ENCODE measurements at places on chromosomes 6 and 20.

DNA sequence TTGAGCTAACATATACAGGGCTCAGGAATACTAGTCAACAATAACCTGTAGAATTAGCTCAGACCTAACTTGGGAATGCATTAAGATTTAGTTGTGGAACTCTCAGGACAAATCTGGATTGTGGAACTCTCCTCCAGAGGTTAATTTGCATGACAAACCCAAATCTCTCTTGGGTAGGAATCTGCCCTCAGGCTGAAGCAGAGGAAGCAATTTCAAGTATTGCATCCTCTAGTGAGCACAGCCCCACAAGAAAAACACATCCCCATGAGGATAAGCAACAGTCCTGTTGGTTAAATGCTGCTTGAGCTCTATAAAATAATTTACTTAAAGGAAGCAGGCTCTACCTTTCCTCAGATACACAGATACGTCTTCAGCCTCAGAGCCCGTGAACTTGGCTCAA lies 170.9 kb upstream of the STXBP5 start:
- DNase-seq, result no peak

DNA sequence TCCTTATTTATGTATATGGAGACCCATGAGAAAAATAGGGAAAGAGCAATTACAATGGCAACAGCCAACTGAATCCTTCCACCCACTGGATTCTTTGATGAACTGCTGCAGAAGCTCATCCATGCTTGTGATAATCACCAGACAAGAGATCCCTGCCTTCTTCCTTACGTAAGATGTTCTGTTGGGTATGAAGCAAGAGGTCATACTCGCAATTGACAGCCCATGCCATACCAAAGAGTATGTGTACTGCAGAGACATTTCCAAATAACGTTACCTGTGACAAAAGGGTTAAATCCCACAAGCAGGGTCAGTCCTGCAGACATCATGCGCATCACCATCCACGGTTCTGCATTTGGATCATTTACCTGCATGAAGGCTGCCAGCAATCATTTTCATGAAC lies 27.8 kb downstream of the ELOVL5 start:
- no peak for DNase-seq

DNA sequence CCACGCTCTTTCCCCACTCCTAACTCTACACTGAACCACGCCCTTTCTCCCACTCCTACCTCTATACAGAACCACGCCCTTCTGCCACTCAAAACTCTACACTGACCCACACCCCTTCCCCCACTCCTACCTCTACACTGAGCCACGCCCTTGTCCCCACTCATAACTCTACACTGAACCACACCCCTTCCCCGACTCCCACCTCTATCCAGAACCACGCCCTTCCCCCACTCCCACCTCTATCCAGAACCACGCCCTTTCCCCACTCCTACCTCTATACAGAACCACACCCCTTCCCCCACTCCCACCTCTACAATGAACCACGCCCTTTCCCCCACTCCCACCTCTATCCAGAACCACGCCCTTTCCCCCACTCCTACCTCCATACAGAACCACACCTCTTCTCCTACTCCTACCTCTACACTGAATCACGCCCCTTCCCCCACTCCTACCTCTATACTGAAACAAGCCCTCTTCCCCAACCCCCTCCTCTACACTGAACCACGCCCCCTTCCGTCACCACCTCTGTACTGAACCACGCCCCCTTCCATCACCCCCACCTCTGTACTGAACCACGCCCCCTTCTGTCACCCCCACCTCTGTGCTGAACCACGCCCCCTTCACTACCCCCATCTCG lies 10.1 kb downstream of the PXMP4 start:
- no peak for DNase-seq

DNA sequence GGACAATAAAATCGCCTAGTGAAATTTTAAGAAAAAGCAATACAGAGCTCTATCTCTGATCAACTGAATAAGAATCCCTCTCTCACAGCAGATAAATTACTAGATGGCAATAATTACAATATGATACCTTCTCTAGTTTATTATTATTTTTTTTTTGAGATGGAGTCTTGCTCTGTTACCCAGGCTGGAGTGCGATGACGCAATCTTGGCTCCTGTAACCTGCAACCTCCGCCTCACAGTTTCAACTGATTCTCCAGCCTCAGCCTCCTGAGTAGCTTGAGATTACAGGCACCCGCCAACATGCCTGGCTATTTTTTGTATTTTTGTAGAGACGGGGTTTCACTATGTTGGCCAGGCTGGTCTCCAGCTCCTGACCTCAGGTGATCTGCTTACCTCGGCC lies 129.3 kb upstream of the PTCHD4 start:
- no peak for DNase-seq

- DNase-seq, result no peak
These were observed 8.1 kb upstream of the UBR2 start for GRCh38 chr6:42555477-42556457.

GRCh38 chr20:47791084-47791599 lies 5.9 kb upstream of the SULF2 start:
- DNase-seq, result no peak

DNA sequence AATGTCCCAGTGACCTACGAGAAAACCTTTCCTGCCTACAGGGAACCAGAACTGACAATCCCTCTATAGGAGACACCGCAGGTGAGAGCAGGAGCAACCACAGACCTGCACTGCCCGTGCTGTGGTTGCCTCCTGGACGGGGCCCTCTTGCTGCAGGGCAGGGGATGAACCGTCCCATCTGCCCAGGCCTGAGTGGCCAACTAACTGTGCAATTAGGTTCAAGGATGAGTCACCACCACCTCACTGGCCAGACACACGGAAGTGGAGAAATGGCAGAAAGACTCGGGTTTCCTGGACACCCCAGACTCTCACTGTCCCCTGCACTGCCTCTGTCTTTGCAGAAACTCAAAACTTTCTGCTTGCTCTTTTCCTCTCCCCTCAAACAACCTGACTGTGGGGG lies 13.8 kb upstream of the HLA-G start:
- DNase-seq, result no peak

DNA sequence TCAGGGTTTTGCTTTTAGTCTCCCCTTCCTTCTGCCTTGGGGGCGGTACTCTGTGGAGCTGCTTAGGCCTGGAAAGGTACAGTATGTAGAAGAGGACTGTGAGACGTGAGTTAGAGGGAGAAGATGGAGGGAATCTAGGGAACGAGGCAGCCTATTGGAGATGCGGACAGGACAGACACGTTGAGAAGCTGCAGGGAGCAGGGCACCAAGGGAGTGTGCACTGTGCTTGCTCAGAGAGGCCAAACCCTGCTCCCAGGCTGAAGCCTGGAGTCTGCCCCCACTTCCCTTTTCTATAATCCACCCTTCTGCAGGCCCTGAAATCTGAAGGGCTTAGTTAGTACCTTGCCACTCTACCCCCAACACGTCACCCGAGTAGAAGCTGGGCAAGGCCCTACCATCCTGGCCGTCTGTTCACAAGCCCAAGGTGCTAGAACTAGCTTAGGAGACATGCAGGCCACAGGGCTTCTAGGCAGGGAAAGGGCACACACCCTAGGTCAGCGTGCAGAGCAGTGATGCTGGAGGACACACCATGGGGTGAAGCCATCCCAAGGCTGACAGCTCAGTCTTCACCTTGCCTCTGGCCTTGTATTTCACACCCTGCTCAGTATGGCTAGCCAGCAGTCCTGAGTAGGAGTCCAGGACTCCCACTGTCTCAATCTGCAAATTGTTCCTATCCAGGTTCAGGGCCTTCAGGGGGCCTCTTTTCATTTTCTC lies 6.9 kb downstream of the TP53INP2 start:
- no peak for DNase-seq

DNA sequence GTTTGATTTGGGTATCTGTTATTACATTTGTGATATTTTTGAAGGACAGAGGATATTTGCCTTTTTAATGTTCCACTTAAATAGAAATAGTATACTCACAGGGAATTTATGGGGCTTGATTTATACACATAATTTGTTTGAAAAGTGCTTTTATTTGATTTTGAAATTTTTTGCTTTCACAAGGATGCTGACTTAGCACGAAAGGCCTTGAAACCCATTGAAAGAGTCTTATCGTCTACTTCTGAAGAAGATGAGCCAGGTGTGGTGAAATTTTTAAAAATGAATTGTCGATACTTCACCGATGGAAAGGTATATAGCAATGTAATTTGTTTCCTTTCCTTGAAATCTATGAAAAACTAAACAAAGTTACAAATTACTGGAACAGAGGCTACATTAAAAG lies 74.3 kb upstream of the HINT3 start:
- DNase-seq, result no peak

- no peak for DNase-seq
These were observed 88.8 kb downstream of the SASH1 start for GRCh38 chr6:148431413-148431812.

DNA sequence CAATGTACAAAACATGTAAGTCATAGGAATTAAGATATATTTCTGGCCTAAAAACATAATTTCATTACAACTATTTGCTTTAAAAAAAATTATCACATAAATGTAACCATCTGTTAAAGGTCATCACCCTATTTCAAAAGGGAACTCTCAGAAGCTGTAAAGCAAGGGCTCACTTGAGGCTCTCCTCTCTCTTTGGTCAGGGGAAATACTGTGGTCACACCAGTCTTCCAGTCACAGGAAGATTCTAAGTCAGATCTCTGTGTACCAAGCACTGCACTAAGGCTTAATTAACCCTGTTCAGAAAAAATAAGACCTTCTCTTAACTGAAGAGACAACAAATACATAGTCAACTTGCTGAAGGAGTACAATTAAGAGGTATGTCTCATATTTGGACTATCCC lies 75.6 kb downstream of the MMS22L start:
- DNase-seq, result no peak

- DNase-seq, result no peak
These were observed 332.5 kb downstream of the CD83 start for GRCh38 chr6:14450133-14450504.

- DNase-seq, result no peak
These were observed 83.1 kb downstream of the MYLK4 start for GRCh38 chr6:2667617-2668016.

DNA sequence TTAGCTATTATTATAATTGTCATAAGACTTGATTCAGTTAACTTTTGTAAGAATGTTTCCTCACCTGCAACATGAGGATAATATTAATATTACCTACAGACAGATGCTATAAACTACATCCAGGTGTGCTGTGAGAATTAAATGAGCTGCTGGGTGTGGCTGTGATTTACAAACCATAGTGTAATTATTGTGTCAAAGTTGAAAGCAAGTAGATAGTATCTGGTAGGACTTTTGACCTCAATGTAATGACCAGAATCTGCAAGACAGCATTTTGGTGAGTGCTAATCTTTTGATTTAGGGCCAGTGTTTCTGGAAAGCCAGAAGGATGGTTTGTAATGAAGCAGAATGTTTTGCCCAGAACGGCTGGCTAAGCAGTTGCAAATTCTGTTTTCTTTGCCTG lies 162.5 kb downstream of the TRMT11 start:
- DNase-seq, result no peak

- DNase-seq, result no peak
These were observed 27.3 kb upstream of the SHLD1 start for GRCh38 chr20:5722927-5723326.

DNA sequence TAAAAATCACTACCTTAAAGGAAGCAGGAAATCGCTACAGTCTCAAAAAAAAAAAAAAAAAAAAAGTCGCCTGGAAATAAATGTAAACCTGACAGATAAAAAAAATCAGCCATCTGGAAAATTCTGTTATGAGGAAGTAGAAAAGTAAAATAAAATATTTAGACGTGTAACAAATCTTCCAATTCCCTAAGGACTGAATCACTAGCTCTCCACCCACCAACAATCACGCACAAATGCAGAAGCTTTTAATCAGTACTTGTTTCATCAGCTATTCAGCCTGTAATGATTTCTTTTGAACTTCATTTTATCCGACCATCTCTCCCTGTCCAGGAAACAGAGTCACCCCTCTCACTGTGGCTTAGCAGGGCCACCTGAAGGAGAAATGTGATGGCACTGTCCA lies 59.0 kb downstream of the SLC23A2 start:
- no peak for DNase-seq

DNA sequence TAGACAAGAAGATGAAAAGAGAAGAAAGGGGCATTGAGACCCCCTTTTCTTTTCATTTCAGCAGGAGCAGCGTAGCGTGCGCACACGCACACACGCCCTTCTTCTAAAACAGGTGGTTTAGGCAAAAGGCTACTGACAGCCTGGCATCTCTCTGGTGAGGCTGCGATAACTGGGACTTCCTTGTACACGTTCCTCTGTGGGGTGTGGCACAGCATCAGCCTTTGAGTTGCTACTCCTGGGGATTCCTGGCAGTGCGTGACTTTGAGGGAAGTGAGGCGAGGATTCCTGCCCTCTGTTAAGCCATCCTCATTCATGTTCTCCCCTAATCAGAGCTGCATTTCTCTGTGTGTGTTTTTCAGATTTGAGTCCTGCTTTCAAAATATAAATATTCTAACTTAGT lies 94.7 kb downstream of the TMEM170B start:
- DNase-seq, result no peak

- no peak for DNase-seq
These were observed 1365.7 kb upstream of the GJE1 start for GRCh38 chr6:140766999-140767398.

- DNase-seq, result no peak
These were observed 320.0 kb upstream of the NT5E start for GRCh38 chr6:85129881-85130280.

DNA sequence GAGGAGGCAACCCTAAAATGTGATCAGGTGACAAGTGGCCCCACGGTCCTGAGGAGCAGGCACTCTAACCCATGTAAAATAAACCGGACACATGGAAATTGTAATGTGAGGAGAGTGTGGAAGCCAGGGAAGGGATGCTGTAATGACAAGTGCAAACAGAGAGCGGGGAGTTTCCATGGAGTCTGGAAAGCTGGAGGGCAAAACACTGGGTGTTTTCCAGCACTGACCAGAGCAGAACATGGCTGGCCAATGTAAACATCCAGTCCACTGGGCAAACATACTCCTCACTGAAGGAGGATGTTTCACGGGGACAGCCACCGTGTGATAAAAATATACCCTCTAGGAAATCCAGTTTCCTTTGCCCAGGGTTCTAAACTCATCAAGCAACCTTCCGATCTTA lies 219.0 kb upstream of the JARID2 start:
- DNase-seq, result peak; percentile 99

DNA sequence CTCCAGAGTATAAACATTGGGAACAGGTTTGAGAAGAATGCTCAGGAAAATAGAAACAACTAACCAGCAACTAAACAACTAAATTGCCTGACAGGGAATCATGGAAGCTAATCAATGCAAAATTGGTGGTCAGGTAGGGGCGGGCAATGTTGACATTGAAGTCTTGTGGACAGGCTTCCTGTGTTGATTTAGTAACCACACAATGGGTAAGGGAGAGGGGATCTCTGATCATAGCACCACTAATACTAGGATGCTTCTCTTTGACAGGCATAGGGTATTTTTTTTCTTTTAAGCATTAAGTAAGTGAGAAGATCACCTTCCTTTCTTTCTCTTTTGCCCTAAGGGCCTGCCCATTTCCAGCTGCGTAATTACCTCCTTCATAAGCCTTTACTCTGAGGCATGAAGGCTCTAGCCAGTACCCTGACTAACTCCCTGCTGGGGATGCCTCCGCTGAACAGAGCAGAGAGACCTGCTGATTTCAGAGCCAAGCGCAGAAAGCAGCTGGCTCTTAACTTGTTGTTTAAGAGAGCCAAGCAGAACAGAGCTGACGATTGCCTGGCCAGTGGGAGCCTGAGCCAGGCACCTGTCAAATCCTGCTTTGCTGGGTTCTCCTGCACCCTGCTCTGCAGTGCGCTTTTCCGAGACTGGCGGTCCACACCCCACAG lies 118.7 kb downstream of the BMP2 start:
- peak; percentile 5 for DNase-seq

GRCh38 chr20:57445298-57445697 lies 54.1 kb downstream of the RBM38 start:
- no peak for DNase-seq

GRCh38 chr6:103672169-103672568 lies 1187.5 kb downstream of the HACE1 start:
- DNase-seq, result no peak
